HT1080 (cell line): ENCODE measurements at places on chromosomes 4 and X.

GRCh38 chrX:85698921-85699320, 319.5 kb upstream of the POF1B start:
- DNase-seq, result no peak

GRCh38 chrX:23885803-23886202, 21.9 kb downstream of the APOO start:
- no peak for DNase-seq

DNA sequence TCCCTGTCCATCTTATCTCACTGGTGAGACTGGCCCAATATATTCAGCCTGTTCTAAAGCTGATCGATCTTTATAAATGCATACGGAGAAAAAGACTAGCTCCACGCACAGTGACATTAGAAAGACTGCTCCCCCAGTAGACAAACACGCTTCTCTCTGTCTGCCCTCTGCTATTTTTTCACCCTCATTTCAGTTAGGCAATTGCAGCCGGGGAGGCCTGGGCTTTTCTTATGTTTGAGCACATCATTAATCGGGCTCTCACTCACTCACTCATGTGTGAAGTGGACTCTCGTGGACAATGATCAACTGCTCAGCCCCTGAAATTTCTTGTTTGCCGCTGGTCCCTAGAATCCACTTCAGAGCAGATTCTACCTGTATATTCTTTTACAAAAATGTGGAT, 824.7 kb upstream of the TENM3 start:
- DNase-seq, result no peak

GRCh38 chr4:100461807-100462605, 55.8 kb downstream of the EMCN start:
- DNase-seq, result peak; percentile 43

DNA sequence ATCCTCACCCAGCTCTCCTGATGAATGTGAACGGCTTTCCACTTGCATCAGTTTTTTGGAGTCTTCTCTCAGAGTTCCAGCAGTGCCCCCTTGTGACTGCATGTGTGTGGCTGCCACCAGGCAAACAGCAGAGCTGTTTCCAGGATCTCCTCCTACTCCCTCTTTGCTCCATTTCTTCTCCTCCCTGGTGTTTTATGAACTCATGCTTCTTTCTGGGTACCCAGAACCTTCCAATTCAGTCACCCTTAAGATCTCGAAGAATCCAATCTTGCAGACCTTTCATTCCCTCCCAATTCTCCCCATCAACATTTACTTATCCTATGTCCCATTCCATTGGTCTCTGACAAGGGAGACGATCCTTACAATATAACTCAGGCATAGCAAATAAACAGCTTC, 6.8 kb upstream of the TCEANC start:
- DNase-seq, result peak; percentile 49
